ENCODE measurements at places on chromosomes 3 and 15.

- DNase-seq, result peak; percentile 88
These were observed 70.0 kb upstream of the CGNL1 start for GRCh38 chr15:57306161-57306943.

DNA sequence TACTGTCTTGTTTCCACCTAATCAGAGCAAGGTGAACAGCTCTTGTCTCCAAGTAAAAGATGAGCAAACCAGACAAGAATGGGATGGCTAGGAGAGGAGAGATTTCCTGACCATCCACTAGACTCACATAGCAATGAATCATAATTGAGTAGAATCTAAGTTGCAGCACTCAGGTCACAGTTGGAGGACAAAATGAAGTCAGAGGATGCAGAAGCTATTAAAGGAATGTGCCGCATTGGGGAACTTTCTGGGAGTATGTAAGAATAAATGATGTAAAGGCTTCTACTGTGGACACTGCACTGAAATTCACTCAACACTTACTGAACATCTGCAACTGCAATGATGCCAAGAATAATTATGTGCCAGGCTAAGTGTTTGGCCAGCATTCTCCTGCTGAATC is 217.4 kb upstream of the WNT5A start:
- no peak for DNase-seq

DNA sequence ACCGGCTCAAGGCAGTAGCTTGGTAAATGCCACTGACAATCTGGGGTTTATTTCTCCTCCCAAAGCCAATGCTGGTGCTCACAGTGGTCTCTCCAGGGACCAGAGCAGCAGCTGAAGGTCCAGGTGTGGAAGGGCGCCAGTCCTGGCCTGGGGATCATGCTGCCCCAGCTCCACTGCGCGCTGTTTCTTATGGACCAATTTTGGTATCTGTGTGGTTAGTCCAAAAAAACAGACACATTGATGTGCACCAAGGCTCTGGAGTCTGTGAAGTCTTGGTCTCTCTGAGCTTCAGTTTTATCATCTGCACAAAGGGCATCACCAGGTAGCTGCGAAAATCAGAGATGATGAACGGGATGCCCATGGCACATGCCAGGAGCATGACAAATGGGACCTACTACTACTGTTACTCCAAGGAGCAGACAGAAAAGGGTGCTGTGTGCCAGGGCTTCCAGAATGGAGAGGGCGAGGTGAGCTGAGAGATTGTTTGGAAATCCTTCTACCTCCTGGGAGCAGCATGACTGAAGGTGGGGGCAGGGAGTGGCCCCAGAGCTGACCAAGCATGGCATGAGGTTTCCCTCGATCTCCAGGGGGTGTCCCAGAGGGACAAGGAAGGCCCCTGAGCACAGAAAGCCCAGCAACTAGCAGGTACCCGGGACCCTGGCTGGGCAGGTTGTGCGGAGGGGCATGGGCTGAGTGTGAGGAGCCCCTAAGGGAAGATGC is 134.3 kb upstream of the PRR20G start:
- no peak for DNase-seq

DNA sequence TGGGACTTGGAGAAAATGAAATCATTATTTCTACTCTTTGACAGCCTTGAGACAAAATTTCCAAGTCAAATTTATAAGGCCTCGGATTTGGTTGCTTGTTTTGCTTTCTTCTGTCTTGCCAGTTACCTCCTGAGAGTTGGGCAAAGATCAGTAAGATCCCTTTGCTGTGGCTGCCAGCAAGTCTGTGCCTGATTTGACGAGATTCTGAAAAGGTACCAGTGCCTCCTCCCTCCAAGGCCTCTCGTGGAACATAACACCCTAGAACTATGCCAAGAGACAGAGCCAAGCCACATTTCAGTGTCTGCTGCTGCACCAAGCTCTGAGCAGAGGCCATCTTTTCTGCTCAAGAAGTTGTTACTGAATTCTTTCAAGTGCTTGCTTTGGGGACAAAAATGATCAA is 61.0 kb downstream of the GTPBP8 start:
- no peak for DNase-seq

DNA sequence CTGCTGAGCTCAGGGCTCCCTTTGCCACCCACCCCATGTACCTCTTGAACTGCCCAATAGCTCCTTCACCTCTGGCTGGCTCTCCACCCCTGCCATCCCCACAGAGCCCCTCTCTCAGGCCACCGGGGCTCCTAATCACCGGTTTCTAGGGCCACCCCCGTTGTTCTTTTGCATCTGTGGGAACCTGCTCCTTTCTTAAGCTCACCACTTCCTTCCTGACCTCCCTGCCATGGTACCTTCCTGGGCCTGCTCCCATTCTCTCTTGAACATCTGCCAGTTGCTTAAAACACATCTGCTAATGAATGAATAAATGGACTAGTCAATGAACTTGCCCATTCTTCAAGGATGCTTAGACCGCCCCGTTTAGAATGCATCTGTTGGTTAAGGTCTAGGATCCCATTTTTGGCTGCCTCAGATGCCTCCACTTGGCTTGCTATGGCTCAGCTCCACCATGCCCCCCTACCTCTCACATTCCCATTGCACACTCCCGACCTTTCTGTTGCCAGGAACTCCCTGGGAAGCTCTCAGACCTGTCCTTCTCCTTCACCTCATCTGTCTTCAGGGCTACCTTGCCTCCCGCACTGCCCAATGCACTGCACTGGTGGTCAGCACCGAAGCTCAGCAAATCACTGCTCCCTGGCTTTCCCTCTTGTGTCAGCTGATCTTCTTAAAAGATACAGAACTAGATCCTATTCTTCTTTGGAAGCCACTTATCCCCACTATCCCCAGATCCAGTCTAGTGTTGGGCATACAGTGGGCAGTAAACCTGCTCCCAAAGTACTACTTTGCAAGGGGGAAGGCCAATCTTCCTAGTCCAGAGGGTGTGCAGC is 9.1 kb downstream of the AMOTL2 start:
- DNase-seq, result no peak

GRCh38 chr3:132654190-132654589 is 5.4 kb downstream of the ACAD11 start:
- no peak for DNase-seq

- DNase-seq, result no peak
These were observed 65.4 kb downstream of the TFRC start for GRCh38 chr3:196016485-196016884.

All from activated CD4-positive, CD25-positive, alpha-beta regulatory T cell (primary cell).